NCI-H2081 treated with DMSO at 0.1 percent for 48 hours (cell line): ENCODE measurements at places on chromosomes 16 and 17.

- no peak for DNase-seq
Observed at GRCh38 chr17:81090361-81091136, 55.6 kb downstream of the BAIAP2 start.

- DNase-seq = no peak
Observed at GRCh38 chr17:17445925-17446665, 30.7 kb upstream of the MED9 start.

GRCh38 chr16:12327971-12328726 is 351.6 kb downstream of the SNX29 start:
- DNase-seq = no peak

DNA sequence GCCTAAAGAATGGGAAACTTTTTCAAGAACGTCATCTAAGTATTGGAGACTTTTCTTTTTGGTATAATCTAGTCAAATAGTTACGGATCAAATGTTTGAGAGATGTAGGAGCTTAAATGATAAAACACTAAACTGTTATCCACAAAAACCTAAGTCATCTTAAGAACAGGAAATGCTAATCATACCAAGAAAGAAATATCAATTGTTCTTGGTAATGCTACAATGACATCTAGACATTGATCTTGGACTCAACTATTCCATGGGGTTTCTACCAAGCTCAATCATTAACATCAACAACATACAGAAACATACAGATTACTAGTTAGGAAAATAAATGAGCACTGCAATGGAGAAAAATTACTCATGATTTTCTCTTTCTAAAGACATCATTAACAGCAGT is 3.8 kb downstream of the NUDT21 start:
- DNase-seq = no peak

- DNase-seq = no peak
Observed at GRCh38 chr16:23537390-23537789, 19.8 kb downstream of the EARS2 start.

GRCh38 chr16:31453255-31454204 is 5.8 kb upstream of the ARMC5 start:
- no peak for DNase-seq

DNA sequence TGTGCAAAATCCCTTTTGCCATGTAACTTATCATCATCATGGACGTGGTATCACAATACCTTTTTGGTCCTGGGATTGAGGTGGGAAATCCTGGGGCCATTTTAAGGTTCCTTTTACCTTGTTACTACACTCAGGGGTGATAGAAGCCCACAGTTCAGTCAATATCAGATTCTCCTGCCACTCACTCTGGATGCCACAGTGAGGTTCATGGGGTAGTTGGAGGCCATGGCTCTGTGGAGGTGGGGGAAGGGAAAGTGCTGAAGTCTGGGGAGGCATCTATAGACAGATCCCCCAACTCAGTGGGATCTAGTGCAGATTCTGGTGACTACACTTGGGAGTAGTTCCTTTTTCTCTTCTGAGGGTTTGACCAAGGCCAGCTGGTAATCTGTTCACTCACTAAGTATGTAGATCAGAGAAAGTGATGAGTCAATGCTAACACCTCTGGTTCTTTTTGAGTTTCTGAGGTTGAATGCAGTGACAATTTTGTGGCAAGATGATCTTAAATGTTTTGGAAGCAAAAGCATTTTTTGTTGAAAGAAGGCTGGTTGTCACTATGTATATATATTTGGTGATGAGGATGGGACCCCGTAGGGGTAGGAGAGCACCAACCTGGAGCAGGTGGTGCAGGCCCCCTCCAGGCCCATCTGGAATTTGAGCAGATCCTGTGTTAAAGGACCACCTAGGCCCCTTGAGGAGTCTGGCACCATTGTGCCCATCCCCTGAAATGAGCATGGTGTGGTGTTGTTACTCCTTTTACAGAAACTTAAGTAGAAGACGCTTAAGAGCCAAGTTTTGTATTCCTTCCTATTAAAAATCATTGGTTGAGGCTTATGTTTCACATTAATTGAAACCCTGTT is 18.8 kb upstream of the IRF8 start:
- no peak for DNase-seq

GRCh38 chr17:43628089-43628650 is 33.6 kb downstream of the MEOX1 start:
- DNase-seq = no peak

DNA sequence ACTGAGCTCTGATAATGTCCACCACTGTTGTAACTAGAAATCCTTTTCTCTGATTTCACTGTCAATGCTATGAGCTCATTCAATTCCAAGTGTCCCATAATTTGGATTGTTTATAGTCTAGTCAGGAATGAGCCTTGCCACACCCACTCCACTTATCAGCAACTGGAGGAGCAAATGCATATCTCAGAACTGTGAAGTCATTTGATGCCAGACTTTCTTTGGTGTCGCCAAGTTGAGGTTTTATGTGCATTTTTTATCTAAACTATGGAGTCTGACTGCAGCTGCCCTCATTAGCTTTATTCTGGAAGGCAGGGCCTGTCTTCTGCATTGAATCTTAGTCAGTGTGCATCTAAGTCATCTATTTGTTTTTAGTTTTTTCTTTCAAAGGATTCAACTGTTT is 361.3 kb downstream of the PMP22 start:
- no peak for DNase-seq

- peak; percentile 79 for DNase-seq
Observed at GRCh38 chr16:85384833-85385462, 228.2 kb upstream of the GSE1 start.

- no peak for DNase-seq
Observed at GRCh38 chr17:79644617-79645016, 33.8 kb upstream of the RBFOX3 start.

- no peak for DNase-seq
Observed at GRCh38 chr17:4712526-4712925, 2.1 kb downstream of the ARRB2 start.

DNA sequence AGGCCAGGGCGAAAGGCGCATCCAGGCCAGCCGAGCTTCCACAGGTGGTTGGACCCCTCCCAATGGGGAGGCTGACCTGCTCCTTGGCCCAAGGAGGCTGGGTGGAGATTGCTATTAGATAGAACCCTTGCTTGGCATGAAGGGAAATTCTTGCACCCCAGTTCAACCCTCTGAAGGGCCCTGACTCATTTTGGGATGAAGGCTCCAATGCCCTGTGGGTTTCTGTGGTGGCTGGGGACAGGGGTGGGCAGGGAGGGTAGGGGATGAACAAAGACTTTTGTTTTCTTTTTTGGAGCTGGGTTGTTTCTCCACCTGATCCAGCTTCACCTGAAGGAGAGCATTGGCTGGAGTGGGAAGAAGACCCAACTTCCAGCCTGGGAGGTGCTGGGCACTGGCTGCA is 16.7 kb upstream of the TBX21 start:
- no peak for DNase-seq

DNA sequence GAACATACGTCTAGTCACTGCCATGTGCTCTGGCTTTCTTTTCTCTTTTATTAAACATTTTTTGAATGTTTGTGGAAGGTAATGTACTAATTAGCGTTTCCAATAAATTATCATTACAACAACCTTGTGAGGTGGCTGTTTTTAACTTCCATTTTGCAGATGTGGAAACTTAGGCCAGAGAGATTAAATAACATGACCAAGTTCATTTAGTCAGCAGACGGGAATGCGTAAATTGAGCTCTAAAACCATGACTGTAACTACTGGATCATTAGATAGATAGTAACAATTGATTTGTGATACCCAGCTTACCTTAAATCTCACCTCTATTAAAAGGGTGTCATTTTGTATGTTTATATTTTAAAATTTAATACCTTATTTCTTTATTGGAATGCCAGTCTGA is 49.4 kb downstream of the RABEP1 start:
- no peak for DNase-seq

GRCh38 chr17:10162096-10162495 is 36.3 kb downstream of the GAS7 start:
- no peak for DNase-seq

- no peak for DNase-seq
Observed at GRCh38 chr16:1002399-1003166, 21.0 kb downstream of the SOX8 start.

- DNase-seq = peak; percentile 31
Observed at GRCh38 chr16:73432850-73433730, 385.2 kb upstream of the ZFHX3 start.
